OCI-LY7 (cell line): ENCODE measurements at places on chromosomes 7 and 10.

- no peak for DNase-seq
These were observed 56.2 kb downstream of the SEMA3A start for GRCh38 chr7:84138411-84138810.

DNA sequence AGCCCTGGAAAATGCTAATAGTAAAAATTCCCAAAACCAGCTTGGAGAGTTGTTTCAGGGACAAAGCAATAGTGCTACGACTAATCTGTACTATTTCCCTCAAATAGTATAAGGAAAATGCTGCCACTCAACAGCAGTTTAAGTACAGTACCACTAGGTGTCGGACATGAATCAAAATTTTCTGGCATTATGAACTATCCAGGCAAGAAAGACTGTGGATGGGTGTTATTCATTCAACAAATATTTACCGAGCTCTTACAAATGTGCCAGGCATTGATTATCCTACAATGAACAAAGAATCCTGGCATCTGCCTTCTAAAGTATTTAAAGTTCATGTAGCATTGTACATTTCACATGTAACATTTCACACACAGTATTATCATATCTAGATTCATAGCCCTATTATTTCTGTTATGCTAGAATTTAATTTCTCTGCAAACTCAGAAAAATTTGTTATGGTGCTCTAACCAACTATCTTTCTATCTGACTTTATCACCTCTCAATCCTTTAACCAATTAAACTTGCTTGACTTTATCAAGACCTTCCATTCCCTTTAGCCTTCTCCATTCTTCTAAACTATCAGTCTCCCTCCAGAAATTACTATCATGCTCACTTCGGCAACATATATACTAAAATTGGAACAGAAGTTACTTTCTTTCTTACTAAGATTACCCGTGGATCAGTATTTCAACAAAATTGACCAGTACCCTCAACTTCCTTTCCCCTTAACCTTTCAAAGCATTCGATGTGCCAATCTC is 80.6 kb downstream of the ARHGAP21 start:
- DNase-seq, result peak; percentile 56

GRCh38 chr7:1987084-1987535 is 245.6 kb downstream of the MAD1L1 start:
- DNase-seq, result no peak

DNA sequence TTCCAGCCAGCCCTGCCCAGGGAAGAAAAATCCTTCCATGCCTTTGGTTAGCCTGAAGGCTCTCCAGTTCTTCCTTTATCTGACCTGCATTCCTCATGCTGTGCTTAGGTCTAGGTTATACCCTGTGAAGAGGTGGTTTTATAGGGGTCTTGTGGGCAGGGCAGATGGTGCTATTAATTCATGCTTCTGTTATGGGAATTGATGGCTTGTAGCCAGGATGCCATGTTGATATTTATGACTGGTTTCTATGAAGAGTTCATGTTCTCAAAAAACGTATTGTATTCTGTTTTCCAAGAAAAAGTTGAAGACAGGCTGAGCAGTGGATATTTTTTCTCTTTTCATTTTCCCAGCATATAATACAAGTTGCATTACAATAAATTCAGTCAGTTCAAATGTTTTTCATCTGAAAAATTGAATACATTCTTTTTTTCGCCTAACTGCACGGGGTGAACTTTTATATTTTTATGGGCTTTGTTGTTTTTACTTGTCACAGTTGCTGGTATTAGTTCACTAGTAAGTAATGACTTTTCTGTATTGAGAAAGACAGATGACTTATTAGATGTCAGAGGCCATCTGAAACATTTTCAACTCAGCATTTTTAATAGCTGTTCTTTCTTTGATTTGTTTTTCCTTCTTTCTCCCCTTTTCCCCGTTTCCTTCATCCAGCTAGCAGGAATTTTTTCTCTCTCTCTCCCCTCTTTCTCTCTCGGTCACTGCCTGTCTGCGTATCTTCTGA is 322.8 kb downstream of the LRMDA start:
- no peak for DNase-seq

DNA sequence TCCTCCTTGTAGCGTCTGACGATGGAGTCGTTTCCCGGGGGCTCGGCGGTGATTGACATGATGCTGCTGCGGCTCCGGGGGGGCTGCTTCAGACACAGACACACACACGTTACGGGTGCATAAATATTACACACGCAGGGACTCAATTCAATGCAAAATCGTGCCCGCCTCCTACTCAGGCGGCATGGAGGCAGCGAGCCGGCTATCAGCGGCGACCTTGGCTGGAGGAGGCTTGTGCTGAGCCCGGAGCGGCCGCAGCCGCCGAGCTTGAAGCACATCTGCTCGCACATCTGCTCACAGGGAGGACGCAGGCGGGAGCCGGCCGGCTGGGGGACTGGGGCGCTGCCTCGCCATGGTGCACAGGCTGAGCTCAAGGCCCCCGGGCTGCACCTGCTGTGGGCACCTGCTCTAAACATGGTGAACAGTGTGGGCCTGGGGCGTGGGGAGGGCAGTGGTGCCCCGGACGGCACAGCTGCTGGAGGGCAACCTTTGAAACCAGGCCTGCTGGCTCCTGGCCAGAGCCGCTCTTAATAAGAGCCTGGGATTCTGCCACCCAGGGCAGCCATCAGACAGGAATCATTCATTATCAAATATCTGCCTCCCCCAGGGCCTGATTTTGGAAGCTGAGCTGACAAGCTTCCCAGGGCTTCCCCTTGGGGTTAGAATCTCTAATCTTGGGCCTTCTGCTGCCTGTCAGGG is 84.7 kb upstream of the GNA12 start:
- no peak for DNase-seq

DNA sequence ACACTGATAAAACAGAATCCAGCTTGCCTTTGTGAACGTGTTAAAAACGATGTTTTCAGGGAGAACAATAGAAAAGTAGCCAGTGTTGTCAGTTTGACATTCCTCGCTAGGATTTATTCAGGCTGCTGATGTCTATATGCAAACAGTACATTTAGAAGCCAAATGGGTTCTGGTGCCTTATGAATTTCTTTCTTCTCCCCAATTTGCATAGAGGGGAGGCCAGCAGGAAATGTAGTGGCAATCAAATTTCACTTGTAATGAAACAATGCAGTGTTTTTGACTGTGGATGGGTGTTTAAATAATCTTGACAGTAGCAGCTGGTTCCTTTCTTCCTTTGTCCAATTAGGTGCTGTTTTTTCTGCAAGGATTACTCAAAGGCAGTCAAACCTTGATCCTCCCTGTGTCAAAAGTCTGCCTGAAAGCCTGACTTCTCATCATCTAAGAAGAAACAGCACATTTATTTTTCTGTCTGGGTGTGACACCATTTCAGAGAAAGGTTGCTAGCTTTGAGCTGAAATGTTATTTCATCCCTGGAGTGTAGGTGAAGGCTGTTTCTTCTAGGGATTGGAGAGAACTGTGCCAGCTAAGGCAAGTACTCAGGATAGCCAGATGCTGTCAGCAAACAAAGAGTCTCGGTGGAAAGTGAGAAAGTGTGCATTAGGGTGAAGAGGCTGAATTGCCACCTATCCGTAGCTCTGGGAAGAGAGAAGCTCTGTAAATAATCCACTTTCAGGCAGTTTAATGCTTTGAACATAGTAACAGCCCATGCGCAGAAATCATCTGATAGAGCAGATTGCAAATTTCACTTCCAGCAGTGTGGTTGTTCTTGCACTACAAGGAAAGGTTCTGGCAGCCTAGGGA is 36.6 kb upstream of the ZNRF2 start:
- DNase-seq, result peak; percentile 39

- no peak for DNase-seq
These were observed 82.3 kb downstream of the UNCX start for GRCh38 chr7:1314908-1315450.

GRCh38 chr7:142519079-142520078 is 229.9 kb upstream of the PRSS1 start:
- no peak for DNase-seq

GRCh38 chr7:155412416-155413253 is 45.3 kb upstream of the EN2 start:
- DNase-seq, result peak; percentile 77
